ENCODE measurements at places on chromosomes 12 and 14.

DNA sequence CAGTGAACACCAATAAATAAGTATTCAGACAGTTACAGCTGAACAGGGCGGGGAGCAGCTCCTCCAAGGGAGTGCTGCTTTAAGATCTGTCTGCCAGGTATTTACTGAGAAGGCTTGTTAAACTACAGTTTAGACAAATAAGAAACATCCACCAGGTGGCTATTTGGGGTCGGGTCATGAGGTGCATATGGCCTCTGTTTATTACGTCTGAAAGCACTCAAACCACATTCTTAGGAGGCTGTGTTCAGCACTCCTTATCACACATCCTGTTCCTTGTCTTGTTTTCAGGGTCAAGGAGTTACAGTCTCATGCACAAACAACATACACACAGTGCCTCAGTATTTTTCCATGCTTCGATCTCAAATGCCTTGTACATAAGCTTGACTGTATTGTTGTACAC, 78.8 kb downstream of the KCNMB4 start:
- DNase-seq = no peak

GRCh38 chr12:53344824-53345485, 8.8 kb upstream of the SP7 start:
- DNase-seq = peak; percentile 42

GRCh38 chr12:108414021-108414420, 74.9 kb upstream of the CMKLR1 start:
- no peak for DNase-seq

DNA sequence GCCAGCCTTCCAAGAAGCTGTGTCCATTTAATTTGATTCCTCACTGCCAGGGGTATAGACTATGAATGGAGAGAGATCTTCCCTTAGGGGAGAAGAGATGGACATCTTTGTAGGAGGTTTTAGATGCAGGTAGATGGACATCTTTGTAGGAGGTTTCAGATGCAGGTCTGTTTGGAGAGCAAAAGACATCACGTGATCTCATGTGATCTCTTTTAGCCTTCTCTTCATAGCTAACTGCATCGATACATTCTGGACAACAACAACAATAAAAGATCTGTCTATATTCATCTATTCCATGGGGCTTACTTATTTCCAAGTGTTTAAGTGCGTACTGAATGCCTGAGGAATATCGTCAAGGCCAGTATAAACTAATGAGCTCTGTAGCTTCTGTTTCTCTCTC, 163.2 kb downstream of the PAX9 start:
- DNase-seq = no peak

DNA sequence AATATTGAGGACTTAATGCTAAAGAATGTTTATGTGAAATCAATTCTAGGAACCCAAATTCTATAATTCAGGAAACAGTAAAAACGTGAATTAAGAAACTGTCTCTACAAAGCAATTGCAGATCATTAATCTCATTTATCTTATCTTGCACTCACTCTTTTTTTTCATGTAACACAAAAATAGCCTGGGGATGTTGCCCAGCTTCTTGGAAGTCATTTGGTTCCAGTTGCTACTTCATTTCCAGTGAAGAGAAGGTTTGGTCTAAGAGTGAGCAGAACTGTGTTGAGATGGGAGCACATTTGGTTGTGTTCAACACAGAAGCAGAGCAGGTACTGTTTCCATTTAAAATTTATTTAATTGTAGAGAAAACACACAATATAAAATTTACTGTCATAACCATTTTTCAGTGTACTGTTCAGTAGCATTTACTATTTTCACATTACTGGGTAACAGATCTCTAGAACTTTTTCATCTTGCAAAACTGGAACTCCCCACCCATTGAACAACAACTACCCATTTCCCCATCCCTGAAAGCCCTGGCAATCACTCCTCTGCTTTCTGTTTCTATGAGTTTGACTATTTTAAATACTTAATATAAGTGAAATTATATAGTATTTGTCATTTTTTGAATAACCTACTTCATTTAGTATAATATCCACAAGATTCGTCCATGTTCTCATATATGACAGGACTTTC, 9.7 kb downstream of the CLEC6A start:
- no peak for DNase-seq

DNA sequence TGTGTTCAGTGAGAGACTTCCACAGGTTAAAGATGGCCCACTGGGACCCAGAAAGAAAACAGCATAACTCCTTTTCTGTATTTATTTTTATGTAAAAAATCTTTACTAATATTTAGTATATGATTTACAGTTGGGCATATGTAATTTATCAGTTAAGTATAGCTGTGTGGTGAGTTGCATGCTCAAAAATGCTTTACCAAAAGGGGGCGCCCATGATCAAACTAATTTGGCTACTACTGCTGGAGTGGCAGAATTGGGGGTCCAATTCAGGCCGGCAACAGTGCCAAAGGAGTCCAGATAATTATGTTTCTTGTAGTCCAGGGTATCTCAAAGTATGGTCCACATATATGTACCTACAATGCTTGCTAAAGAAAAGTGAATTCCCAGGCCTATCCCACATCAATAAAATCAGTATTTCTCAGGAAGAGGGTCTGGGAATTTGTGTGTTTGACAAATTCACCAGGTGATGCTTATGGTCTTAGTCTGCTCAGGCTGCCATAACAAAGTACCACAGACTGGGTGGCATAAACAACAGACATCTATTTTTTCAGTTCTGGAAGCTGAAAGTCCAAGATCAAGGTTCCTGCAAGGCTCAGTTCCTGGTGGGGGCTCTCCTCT, 152.0 kb downstream of the KTN1 start:
- peak; percentile 42 for DNase-seq

DNA sequence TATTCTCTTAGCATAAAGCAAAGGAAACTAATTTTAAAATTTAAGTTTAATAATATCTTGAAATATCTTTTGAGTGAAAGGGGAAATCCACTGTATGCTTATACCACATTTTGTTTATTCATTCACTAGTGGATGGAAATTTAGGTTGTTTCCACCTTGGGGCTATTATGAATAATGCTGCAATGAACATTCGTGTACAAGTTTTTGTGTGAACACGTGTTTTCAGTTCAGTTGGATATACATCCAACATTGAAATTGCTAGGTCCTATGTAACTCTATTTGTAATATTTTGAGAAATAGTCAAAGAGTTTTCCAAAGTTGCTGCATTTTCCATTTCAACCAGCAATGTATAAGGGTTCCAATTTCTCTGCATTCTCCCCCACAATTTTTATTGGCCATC, 83.7 kb upstream of the ETV6 start:
- no peak for DNase-seq

GRCh38 chr14:92539419-92539818, 25.8 kb downstream of the RIN3 start:
- no peak for DNase-seq

DNA sequence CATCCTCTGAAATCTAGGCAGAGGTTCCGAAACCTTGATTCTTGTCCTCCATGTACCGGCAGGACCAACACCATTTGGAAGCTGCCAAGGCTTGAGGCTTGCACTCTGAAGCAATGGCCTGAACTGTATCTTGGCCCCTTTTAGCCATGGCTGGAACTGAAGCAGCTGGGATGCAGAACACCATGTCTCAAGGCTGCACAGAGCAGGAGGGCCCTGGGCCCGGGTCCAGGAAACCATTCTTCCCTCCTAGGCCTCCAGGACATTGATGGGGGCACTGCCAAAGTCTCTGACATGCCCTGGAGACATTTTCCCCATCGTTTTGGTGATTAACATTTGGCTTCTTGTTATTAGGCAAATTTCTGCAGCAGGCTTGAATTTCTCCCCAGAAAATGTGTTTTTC, 198.7 kb downstream of the EFCAB11 start:
- DNase-seq = no peak

DNA sequence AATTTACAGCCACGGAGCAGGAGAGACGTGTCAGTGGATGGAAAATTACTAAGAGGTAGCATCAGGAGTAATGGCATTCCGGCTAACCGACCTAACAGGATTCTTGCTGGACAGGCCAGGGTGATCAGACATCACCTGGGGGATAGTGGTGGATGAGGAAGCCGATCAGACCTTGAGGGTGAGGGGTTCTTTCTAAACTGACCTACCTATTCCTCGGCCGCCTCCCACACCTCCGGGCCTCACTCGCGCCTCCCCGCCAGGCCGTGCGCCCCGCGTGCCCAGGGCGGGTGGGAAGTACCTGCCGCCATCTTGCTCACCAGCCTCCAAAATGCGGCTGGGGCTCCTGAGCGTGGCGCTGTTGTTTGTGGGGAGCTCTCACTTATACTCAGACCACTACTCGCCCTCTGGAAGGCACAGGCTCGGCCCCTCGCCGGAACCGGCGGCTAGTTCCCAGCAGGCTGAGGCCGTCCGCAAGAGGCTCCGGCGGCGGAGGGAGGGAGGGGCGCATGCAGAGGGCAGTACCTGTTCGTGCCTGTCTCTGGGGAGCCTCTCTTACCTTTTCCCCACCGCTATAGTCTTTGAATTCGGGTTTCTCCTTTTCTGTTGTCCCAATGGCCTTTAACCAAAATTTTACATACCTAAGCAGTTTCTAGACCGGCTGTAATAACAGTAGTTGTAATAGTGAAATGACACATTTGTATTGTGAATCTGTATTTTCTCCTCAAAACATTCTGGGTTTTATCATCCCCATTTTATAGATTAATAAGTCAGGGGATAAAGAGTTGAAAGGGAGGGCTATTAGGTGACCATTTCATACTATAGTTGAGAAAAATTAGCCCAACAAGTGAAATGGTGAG, at the start of gene TMPRSS12:
TSS of gene TMPRSS12 (plus strand) at position 290 of the 857 bp plus-strand sequence. CDS start at position 329, 39 bp downstream.
- DNase-seq = no peak

DNA sequence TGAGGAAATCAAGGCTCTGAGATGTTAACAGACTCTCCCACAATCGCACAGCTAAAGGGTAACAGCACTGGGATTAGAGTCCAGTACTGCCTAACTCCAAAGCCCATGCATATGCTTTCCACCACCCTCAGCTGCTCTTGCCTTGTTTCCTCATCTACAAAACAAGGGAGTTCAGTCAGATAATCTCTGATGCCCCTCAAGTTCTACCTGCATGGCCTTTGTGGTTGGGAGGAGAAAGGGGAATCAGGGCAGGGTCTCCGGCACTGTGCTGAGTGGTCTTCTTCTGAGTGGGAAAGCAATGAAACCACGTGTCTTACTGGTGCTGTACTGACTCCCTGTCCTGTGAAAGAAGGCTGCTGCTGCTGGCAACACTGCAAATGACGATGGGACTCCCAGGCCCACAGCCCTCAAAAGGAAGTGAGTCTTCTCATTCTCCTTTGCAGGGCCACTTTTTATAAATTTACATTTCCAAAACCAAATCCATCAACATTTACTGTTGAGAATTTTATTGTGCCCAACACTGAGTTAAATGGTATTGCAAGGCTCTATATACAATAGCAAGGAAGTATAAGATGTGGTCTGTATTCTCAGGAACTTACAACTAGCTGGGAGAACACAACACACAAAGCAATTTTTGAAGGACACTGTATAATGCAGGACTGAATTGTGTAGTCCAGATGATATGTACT, 19.7 kb upstream of the DUSP16 start:
- DNase-seq = no peak

- DNase-seq = peak; percentile 56
Measured at GRCh38 chr12:52036587-52037171, 14.6 kb upstream of the NR4A1 start.

DNA sequence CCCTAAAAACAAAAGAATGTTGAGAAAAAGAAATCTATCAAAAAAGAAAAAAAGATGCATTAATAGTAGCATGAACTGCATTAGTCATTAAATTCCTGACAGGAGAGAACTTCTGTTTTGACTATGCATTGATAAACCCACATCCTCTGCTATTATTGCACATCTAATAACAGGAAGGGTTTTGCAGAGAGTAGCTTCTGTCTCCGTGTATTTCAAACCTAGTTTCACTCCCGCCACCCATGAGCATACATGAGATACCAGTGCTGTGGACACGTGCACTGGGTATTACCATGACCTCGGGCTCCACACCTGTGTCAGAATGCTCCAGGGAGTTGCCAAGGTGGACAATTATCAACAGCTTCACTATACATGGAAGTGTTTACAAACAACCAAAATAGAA, 449.1 kb upstream of the SOX5 start:
- no peak for DNase-seq

- no peak for DNase-seq
Measured at GRCh38 chr12:56087220-56087619, 7.3 kb downstream of the ERBB3 start.

GRCh38 chr14:105414456-105415371, 4.9 kb upstream of the MTA1 start:
- DNase-seq = peak; percentile 75

- DNase-seq = peak; percentile 92
Measured at GRCh38 chr14:49892301-49892635, 614 bp upstream of the ARF6 start.

DNA sequence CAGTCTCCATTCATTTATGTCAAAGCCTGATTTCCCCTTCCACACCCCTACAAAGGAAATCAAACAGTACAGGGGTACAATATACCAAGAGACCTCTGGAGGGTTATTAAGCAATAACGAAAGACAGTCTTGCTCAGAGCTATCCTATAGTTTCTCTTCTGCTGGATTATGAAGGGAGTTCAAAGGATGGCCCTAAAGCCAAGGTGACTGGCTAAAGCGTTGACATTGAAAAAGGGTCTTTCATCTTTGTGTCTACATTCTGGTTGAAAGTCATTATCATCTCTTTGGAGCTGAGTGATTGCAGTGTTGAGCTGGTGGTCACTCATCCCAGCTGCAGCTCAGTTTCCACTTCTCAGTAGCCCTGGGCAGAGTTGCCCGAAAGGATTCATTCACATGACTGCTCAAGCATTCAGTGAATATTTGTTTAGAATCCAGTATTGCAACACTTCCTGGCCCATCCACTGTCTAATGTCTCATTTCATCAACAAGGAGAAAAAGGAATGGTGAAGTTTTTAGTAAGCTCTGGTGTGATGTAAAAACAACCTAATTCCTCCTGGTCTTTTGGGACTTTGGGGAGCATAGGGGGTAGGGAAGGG, 19.2 kb upstream of the TBX5 start:
- no peak for DNase-seq

DNA sequence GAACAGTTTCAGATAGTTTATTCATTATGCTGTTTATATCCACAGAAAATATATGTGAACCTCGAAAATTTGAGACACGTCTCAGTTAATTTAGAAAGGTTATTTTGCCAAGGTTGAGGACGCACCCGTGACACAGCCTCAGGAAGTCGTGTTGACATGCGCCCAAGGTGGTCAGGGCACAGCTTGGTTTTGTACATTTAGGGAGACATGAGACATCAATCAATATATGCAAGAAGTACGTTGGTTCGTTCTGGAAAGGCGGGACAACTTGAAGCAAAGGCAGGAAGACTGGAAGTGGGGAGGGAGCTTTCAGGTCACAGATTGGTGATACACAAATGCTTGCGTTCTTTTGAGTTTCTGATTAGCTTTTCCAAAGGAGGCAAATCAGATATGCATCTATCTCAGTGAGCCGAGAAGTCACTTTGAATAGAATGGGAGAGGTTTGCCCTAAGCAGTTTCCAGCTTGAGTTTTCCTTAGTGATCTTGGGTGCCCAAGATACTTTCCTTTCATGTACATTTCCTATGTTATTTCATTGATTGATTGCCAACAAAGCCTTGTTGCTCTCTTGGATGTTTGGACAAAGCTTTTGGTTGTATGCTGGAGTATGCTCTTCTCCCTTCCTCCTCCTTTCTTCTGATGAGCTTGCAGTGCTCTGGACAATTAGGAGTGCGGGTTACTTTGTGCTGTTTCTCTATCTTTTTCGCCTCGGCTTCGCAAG, 3.2 kb downstream of the SNAPC1 start:
- DNase-seq = no peak

- DNase-seq = no peak
Measured at GRCh38 chr14:71618047-71618446, 314.2 kb upstream of the RGS6 start.

GRCh38 chr14:105475269-105476096, 862 bp downstream of the CRIP2 start:
- DNase-seq = no peak

- DNase-seq = no peak
Measured at GRCh38 chr12:77943466-77943865, 112.8 kb downstream of the NAV3 start.

- DNase-seq = no peak
Measured at GRCh38 chr12:9214534-9214933, 6.3 kb upstream of the PZP start.

All from NCI-H2171 treated with DMSO at 0.1 percent for 48 hours (cell line).